ENCODE measurements at places on chromosomes 2 and 18. TPM values are rescaled to one million over a fixed set of nuclear protein-coding genes. Genes with fewer than 3 reads are reported as not detected.

TCF7L1 gene
- 23.2 TPM for total RNA-seq

NPPC gene
- 0.98 TPM for total RNA-seq

CPO gene
- total RNA-seq: 0.33 TPM

ANKRD36C gene
- total RNA-seq: 10.9 TPM

VWC2L gene
- total RNA-seq: not detected

FOXI3 gene
- total RNA-seq: not detected

CNDP1 gene
- not detected for total RNA-seq

LIMS3 gene
- total RNA-seq: 7.0 TPM

DNA sequence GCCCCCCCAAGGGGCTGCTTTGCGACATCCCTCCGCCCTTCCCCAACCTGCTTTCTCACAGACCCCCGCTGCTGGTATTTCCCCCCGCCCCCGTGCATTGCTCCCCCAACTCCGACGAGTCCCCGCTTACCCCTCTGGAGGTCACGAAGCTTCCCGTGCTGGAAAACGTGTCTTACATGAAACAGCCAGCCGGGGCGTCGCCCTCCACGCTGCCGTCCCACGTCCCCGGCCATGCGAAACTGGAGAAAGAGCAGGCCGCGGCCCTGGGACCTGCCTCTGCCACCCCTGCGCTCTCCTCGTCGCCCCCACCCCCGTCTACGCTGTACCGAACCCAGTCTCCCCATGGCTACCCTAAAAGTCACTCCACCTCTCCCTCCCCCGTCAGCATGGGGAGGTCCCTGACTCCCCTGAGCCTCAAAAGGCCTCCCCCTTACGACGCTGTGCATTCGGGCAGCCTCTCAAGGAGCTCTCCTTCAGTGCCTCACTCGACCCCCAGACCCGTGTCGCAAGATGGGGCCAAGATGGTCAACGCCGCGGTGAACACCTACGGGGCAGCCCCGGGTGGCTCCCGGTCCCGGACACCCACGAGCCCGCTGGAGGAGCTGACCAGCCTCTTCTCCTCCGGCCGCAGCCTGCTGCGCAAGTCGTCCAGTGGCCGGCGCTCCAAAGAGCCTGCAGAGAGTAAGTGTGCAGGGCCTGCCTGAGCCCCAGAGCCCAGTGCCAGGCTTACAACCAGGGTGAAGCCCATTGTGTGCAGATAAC, 183.0 kb downstream of the NYAP2 start:
- DNase-seq: peak; percentile 31

- no peak for DNase-seq
Observed at GRCh38 chr18:33571998-33572787, 5.8 kb upstream of the ASXL3 start.

DNA sequence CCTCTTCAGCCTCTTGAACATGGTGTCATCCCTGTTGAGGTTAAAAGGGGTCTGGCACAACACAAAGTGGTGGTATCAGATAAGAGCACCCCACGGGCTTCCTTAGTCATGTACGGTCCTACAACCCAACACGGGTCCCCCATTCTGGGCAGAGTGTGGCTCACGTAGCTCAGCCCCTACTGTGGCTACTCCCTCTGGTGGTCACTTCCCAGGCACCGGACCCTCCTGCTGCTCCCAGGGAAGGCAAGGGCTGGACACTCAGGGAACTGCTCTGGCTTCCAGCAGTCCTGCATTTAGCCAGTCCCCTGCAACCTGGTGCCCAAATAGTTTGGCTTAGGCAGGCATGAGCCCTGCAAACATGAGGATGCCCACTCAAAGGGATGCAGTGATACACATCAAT, 58.6 kb downstream of the GALNT14 start:
- no peak for DNase-seq

DNA sequence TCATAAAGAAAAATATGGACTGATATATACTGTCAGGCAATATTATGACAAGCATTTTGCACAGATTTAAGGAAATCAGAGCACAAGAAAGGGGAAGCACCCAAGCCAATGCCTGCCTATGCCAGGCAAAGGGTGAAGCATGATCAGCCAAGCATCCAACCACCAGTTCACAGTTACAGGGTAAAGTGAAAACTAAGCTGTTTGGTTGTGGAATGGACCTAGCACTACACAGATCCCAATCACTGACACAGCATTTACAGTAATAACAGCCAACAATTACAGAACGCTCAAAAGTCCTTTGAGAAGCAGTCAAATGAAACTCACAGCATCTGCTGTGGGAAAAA, 90.3 kb downstream of the SP3 start:
- no peak for DNase-seq

GRCh38 chr2:86195055-86195807, at the start of gene IMMT:
TSS of gene IMMT (minus strand) at chr2:86195462. CDS start at chr2:86195382, 80 bp downstream.
- peak; percentile 99 for DNase-seq

GRCh38 chr18:68734308-68734707, 19.4 kb upstream of the TMX3 start:
- DNase-seq: no peak

DNA sequence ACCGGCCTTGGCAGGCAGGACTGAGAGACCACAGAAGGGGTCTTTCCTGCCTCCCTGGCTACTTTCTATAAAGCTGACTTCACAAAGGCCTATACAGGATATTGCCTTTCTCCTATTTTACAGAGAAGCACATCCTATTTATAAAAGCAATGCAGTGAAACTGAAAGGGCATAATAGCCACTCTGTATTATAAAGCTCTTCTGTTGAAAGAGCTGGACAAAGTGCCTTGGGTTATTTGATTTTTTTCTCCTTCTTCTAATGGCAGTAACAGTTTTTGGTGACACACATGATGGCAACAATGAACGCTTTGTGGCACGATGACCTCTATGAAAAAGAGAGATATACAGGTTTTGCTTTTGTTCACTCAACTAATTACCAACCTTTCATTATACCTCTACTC, 281.1 kb downstream of the ZNF516 start:
- no peak for DNase-seq

DNA sequence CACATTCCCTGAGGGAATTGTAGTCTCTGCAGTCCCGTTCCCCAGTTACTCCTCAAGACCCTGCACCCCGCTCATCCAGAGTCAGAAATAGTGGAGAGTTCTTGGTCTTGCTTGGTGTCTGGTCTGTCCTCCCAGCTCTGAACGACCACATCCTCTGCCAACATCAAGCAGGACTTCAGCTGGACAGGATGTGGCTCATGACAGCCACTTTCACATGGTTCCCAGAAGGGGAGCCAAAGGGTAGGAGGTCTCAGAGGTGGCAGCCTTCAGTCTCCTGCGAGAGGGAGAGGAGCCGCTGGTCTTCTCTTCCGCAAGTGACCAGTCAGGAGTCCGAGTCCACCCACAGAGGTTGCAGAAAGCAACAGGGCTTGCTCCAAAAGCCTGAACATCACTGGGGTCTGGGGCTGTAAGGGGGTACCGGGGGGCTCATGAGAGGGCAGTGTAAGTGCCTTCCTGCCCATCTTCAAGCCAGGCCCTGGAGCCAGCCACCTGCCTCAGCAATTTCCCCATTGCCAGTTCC, 29.8 kb downstream of the B3GNT7 start:
- no peak for DNase-seq

DNA sequence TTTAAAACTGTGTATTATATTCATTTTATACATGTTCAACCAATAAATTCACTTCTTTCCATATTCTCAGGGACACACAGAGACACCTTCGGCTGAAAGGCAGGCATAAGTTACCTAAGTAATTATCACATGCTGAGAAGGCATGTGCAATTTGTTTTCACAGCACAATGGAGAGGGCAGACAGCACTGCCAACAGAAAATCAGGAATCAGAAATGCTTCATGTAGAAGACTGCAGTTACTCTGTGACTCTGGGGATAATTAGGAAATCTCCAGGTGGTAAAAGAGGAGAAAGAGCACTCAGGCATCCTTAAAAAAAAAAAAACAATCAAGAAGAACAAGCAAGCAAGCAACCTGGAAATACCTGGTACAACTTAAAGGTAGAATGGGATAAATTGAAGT, 49.3 kb downstream of the DSEL start:
- DNase-seq: no peak

- no peak for DNase-seq
Observed at GRCh38 chr2:235347691-235348090, 146.2 kb upstream of the AGAP1 start.

- no peak for DNase-seq
Observed at GRCh38 chr2:157052685-157053224, 204.8 kb upstream of the GALNT5 start.

DNA sequence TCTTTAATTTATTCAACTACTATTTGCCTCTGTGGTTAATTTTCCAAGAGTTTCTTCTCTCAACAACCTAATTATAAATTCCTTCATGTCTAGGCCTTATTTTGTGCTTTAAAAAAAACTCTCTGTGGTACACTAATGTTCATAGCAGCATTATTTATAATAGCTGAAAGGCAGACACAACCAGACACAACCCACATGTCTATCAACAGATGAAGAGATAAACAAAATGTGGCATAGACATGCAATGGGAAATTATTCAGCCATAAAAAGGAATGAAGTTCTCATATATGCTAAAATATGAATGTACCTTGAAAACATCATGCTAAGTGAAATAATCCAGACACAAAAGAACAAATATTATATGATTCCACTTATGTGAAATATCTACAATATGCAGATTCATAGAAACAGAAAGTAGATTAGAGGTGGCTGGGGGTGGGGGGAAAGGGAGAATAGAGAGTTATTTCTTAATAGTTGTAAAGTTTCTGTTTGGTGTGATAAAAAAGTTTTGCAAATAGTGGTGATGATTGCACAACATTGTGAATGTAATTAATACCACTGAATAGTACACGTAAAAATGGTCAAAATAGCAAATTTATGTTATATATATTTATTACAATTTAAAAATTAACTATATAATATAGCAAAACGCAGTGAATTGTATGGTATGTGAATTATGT, 28.1 kb upstream of the RASGRP3 start:
- DNase-seq: no peak

DNA sequence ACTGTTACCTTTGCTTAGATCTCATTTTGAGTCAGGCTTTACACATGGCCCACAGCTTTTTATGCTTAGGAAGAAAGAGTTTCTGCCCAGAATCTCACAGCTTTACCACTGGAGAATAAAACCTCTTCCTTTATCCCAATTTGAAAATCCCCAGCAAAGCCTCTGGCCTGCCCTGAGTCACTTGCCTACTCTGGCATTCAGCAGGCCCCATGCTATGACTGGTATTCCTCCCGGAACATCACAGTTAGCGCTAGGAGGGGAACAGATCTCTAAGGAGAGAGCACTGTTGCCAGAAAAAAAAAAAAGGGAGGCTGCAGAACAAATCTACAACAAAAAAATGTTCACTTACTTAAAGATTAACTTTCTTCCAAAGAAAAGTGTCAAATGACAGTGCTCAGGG, 152.9 kb upstream of the DNMT3A start:
- no peak for DNase-seq

- DNase-seq: no peak
Observed at GRCh38 chr2:39121523-39122063, 742 bp upstream of the SOS1 start.

DNA sequence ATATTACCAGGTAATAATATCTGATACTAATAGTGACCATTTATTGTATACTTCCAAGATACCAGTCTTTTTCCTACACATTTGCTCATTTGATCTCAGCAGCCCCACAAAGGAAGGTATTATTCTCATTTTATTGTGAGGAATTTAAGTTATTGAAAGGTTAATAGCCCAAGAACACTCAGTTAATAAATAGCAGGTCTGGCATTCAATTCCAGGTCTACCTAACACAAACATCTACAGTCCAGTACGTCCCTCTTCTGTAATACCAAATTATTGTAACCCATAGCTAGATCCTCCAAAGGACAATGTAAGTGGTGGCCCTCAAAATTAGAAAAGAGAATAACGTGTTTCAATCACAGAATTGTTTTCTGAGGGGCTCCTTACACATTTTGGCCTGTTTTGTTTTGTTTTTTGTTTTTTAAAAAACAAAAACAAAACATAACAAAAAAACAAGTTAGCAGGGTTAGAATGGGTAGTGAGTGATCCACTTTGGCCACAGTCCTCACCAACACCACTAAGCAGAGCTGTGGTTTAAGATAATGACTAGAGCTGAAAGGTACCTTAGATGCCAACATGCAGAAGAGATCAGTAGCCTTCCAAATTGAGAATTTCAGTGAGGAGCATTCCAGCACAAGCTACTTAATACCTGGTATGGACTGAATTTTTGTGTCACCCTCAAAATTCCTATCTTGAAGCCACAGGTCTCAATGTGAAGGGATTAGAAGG, 137.5 kb downstream of the DYM start:
- no peak for DNase-seq

DNA sequence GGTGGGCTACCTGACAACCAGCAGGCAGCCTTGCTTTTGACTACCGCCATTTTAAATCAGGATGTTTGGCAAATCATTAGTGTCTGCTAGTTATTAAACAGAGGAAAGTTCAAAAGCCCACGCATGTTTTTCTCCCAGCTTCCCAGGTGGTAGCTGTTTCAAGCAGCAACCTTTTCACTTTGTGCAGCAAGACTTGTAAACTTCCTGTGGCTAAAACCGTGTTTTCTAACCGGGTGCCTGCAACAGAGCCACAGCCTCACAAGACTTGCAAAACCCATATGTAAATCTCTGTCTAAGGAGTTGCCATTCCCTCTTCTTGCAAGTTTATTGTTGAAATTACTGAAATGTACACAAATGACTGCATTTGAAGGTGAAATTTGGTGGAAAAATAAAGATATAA, 633.1 kb downstream of the BCL11A start:
- DNase-seq: no peak

GRCh38 chr2:39492095-39492590, 55.1 kb upstream of the MAP4K3 start:
- no peak for DNase-seq

DNA sequence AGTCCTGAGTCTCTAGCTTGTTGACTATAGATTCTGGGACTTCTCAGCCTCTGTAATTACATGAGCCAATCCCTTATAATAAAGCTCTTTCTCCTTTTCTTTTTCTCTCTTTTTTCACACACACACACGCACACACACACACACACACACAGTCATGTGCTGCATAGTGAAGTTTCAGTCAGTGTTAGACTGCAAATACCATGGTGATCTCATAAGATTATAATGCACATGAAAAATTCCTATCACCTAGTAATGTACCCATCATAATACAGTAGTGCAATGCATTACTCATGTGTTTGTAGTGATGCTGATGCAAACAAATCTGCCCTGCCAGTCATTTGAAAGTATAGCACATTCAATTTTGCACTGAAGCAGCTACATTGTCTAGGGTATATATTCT, 558.2 kb downstream of the SUCLG1 start:
- DNase-seq: no peak

GRCh38 chr2:199148076-199148845, 309.5 kb downstream of the SATB2 start:
- DNase-seq: no peak

GRCh38 chr2:64972876-64973275, 16.3 kb upstream of the SLC1A4 start:
- DNase-seq: no peak

GRCh38 chr2:98935777-98936352, at the start of gene CRACDL:
TSS of gene CRACDL (minus strand) at chr2:98936225. CDS start at chr2:98846800, 89,425 bp downstream.
- DNase-seq: peak; percentile 29

GRCh38 chr2:118094503-118094902, 6.2 kb downstream of the INSIG2 start:
- DNase-seq: no peak
